ENCODE measurements at places on chromosomes 13 and 19. TPM values are rescaled to one million over a fixed set of nuclear protein-coding genes. Genes with fewer than 3 reads are reported as not detected.

ZSCAN1 gene
- not detected for total RNA-seq

SLC25A15 gene
- 16.4 TPM for total RNA-seq

PSG2 gene
- total RNA-seq = not detected

WDR88 gene
- not detected for total RNA-seq

METTL21C gene
- total RNA-seq = not detected

TEX101 gene
- not detected for total RNA-seq

TSSK6 gene
- 0.74 TPM for total RNA-seq

- DNase-seq = no peak
Measured at GRCh38 chr13:64640002-64640401, 2590.1 kb downstream of the PCDH9 start.

DNA sequence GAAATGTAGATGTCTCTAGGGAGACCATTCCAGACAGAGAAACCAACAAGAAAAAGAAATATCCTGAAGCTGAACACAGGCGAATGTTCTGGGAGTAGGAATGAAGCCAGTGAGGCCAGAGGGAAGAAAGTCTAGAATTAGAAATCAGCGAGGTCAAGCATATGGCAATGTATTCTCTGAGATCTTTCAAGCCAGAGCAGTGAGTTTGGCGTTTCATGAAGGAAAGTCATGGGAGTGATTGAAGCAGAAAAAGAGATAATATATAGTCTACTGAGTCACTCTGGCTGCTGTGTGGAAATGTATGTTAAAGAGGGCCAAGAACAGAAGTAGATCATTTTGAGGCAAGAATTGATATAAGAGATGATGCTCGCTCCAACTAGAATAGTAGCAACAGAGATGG is 576.0 kb downstream of the PCDH17 start:
- DNase-seq = no peak

GRCh38 chr19:33292595-33293254 is 9.6 kb downstream of the CEBPA start:
- DNase-seq = no peak

GRCh38 chr13:47350334-47351124 is 453.7 kb upstream of the HTR2A start:
- no peak for DNase-seq

- DNase-seq = no peak
Measured at GRCh38 chr13:45602183-45603170, 13.1 kb downstream of the ERICH6B start.

GRCh38 chr13:21897161-21897560 is 226.3 kb downstream of the FGF9 start:
- no peak for DNase-seq

GRCh38 chr13:102555914-102556553 is 40.8 kb upstream of the TPP2 start:
- DNase-seq = no peak

- no peak for DNase-seq
Measured at GRCh38 chr13:99122171-99122570, 78.5 kb upstream of the UBAC2 start.

DNA sequence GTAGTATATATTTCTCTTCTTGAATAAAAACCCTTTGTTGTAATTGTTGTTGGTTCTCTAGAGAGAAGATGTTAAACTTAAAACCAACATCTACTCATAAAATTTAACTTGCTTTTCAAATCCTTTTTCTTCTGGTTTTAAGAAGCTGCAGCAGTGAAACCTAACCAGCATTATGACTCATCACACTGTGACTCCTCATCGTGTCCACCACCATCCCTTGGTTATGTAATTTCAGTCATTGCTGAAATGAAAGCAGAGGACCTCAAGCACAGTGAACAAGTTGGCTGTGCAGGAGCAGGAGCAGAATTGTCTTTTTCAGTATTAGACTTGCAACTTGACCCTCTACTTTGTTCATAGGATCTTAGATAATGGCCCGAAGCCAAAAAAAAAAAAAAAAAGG is 64.9 kb upstream of the HTR2A start:
- no peak for DNase-seq

- DNase-seq = no peak
Measured at GRCh38 chr19:19077103-19077502, 13.3 kb downstream of the SLC25A42 start.

DNA sequence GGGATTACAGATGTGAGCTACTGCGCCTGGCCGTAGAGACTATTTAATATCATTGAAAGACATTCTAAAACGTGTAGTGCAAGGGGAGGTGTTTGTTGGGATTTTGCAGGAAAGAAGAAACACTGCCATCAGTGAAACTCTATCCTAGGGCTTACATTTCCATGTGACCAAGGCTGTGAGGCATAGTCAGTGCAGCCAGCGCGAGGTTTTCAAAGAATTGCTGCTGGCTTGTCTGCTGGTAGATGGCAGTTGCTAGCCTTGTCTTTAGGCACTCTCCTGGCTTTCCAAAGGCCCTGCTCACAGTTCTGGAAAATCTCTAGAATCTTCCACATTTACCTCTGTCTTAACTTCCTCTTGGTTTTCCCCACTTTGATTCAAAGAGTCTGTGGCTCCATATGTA is 77.5 kb downstream of the GPC6 start:
- DNase-seq = no peak

- DNase-seq = no peak
Measured at GRCh38 chr19:46913198-46913851, 52.5 kb downstream of the ARHGAP35 start.

- DNase-seq = no peak
Measured at GRCh38 chr19:50008532-50008931, 16.6 kb downstream of the VRK3 start.

DNA sequence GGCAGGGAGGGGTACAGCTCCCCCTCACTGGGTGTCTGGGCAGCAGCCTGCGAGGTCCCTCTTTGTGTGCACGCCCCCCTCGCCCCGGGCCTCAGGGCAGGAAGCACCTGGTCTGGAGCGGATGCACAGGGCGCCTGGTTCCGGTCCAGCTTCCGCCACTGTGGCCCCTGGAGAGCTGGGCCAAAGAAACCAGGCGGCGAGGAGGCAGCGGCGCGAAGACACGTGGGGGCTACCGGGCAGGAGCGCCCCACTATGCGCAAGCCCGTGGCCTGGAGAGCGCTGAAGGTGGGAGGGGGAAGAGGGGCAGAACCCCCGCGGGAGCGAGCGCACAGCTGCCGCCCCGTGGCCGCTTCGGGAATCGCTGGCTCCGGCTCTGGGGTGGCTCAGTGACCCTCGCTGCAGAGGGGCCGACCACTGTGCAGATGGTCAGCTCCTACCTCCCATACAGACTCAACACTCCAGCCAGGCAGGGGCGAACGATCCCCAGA is 1.7 kb upstream of the LYL1 start:
- no peak for DNase-seq

GRCh38 chr13:47917022-47917574 is 84.0 kb downstream of the SUCLA2 start:
- no peak for DNase-seq

- DNase-seq = no peak
Measured at GRCh38 chr13:36370108-36370429, 23.9 kb upstream of the SPART start.

DNA sequence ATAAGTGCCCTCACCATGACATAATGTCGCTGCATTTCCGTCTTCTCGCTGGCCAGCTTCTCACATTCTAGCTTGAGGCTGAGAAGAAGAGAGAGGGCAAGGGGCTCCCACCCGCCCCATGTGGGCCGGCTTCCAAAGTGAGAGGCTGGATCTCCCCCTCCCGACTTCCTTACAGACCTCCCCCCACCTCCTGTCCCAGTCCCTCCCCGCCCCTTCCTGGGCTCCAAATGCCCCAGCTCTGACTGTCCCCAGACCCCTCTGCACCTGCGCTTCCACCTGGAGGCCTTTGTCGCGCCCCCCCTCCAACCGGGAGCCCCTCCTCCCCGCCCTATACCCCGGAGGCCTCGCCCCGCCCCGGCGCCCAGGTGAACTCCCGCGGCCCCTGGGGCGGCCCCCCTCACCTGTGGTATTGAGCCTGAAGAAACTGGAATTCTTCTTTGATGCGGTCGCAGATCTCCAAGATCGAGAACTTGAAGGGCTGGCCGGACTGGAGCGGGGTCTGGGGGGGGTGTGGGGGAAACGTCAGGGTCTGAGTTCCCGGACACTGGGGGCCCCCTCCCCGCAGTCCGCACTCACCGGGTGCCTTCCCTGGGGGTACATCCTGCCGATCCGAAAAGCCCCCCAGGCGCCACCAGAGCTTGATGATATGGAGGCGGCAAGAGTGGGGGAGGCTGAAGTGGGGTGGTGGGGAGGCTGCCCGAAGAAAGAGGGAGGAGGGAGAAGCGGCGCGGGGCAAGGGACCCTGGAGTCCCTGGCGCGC is 595 bp downstream of the TLE2 start:
- DNase-seq = no peak
